ENCODE measurements at places on chromosomes 2 and 18.

GRCh38 chr2:99638791-99639190 lies 149.0 kb upstream of the REV1 start:
- DNase-seq = no peak

GRCh38 chr2:95295376-95295775 lies 1.8 kb upstream of the KCNIP3 start:
- DNase-seq = no peak

DNA sequence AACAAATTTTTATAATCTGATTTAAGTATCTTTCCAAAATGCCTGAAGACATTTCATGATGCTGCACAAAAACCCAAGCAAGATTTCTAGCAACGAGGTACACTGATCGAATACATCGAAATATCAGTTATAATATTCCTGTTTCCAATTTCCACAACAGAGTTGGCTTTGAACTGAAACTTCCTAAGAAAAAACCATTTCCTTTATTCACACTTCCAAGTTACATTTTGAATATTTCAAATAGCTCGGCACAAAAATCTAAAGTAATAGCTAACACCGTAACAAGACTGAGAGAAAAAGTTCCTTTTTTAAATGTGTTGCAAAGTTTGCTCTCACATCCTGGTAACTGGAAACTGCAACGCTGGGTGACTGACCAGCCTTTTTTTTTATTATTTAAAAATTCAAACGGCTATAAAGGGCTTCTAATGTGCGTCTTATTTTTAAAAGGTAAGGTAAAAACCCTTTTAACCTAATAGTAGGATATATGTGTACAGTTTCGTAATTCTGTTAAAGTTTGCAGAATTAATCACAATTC lies 1.7 kb downstream of the HNRNPLL start:
- no peak for DNase-seq

- DNase-seq = no peak
Measured at GRCh38 chr2:625415-626333, 51.5 kb downstream of the TMEM18 start.

GRCh38 chr2:85132397-85132796 lies 795 bp upstream of the TCF7L1 start:
- DNase-seq = no peak

DNA sequence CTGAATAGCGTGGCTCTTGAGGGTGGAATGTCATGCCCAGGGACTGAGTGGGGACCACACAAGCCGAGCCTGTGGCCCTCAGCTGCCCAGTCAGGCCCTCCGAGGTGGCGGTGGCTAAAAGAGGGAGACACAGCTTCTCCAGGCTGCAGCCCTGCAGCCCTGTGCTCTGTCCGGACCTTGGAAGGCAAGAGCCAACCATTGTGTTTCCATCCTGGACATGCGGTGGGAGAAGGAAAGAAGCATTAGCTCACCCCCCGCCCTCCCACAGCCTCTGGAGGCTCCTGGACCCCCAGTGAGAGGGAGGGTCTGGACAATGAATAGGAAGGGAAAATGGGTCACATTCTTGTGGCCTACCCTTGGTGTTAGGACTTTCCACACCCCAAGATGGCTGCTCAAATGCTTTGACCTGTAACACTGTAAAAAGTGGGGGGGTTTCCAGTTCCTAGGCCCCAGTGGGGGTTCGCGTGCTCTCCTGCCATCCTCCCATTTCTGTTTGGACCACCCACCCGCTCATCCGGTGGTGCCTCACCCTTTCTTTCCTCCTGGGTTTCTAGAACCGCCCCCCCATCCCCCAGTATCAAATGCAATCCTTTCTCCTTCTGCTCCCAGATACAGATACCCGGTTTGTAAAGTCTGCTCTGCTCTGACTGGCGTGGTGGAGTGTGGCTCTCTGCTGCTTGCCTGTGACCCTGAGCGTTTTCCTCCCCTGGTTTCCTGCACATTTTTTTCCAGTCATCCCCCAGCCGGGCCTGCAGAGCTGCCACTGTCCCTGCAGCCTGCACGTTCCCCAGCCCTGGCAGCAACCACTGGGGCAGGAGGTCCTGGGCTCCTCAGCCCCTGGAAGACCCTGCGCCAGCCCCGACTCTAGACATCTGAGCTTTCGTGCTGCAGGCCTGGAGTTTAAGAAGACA lies 36.3 kb upstream of the SMAD7 start:
- DNase-seq = no peak

GRCh38 chr2:24785671-24786321 lies 7.4 kb downstream of the PTRHD1 start:
- no peak for DNase-seq

DNA sequence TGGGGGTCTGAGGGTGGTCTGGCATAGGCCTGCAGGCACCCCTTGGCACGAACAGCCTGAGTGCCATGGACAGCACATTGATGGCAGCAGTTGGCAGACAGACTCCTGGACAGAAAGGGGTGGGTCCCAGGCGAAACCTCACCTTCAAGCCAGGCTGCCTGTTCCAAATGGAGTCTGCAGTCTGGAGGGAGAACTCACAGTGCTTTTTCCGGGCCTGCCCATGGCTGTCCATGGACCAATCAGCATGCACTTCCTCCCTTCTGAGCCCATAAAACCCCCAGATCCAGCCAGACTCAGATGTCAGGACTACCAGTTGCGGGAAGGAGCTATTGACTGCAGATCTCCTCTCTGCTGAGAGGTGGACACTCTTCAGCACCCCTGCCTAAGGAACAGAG lies 694.6 kb upstream of the ACVR2A start:
- DNase-seq = no peak

DNA sequence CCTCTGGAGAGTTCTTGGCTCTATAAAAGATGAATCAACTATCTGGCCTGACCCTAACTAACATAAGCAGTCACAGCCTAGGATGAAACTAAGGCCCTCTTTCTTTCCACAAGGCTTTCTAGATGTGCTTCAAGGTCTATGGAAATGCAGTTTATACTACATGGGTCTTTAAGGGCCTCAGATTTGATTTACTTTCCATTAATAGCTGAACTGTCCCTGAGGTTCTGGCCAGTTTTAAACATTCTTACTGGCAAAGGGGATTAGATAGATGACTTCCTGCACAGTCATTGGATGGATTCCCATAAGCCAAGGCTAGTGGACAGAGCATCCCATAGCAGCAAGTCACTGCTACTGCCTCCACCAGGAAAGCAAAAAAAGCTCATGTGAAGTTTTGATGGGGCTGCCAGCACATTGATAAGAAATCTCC lies 38.1 kb upstream of the LCLAT1 start:
- DNase-seq = no peak

- DNase-seq = peak; percentile 55
Measured at GRCh38 chr2:101387151-101387834, at the start of gene CREG2. TSS of gene CREG2 (minus strand) at chr2:101387503. CDS start at chr2:101387457, 46 bp downstream.

- DNase-seq = no peak
Measured at GRCh38 chr2:227132986-227133385, 31.0 kb downstream of the COL4A4 start.

DNA sequence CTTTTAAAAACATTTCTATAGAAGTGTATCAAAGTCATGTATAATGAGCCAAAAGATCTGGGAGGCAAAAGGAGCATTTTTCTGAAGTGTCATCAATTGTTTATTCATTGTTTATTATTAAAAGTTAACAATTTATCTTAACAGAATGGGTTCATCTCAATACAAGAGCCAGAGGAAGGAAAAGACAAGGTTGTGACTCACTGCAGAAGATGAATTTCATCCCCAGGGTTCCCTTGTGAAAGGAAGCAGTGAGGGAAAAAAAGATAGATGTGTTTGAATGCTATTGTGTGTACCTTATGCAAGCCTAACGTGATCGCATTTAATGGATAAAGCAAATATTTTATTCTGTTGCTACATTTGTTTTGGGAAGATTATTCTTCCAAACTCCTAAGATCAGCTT lies 286.3 kb downstream of the PIEZO2 start:
- no peak for DNase-seq

DNA sequence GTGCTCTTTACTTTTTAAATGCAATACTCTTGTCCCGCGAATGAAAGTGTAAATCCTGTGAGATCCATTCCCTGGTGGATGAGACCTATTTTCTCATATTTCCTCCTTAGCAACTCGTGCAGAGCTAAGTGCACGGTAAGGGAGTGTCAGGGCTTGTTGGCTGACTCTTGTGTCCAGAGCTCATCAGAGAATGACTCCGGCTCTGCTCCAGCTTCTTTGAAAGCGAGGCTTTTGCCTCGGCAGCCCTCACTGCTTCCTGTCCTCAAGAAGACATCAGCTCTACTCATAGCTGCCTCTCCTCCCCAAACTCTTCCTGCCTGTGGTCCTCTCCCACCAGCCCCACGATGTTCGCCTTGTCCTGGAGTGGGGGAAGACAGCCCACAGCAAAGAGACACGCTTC lies 70.7 kb downstream of the LIPG start:
- no peak for DNase-seq

DNA sequence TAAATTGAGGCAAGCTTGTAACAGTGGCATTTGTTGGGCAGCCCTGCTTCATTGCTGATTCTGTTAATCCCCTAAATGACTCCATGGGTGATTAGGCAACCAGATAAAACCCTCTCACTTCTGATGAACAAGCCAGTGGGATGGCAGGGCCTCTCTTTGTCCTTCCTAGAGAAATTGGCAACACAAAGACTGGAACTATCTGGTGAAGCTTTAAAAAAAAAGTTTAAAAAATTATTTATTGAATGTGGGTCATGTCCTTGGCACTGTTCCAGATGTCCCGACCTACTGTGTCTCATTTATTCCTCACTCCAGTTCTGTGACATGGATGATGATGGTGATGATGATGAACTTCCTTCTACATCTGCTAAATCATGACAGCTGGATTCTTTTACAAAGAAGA lies 30.8 kb downstream of the NRP2 start:
- no peak for DNase-seq

GRCh38 chr2:21042708-21042957 lies 1.2 kb downstream of the APOB start:
- DNase-seq = no peak

DNA sequence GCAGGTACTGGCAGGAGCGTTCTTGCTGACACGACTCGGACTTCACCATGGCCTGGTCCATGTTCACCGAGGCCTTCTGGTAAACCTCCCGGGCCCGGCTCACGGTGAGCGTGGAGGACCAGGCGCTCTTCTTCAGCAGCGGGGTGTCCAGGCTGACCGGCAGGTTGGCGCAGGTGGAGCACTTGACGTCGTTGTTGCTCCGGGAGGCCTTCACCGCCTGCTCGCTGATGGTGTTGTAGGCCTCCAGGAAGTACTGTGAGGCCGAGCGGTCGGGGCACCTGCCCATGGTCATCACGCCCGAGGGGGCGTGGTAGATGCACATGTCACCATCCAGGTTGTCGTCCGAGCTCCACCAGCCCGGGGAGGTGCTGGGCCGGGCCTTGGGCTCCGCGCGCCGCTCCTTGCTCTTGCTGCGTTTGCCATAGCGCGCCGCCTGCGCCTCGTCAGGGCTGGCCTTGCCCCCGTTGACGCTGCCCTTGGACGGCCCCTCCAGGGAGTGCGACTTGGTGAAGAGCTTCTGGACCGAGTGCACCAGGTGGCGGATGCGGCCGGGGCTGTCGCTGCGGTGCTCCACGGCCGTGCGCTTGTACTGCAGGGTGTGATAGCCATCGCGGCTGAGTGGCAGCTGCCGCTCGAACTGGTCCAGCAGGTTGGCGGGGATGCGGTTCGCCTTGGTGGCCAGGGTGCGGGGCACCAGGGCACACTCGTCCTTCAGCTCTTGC lies 429.3 kb downstream of the TGIF1 start:
- no peak for DNase-seq

GRCh38 chr2:146850746-146851145 lies 994.1 kb upstream of the ACVR2A start:
- DNase-seq = no peak

DNA sequence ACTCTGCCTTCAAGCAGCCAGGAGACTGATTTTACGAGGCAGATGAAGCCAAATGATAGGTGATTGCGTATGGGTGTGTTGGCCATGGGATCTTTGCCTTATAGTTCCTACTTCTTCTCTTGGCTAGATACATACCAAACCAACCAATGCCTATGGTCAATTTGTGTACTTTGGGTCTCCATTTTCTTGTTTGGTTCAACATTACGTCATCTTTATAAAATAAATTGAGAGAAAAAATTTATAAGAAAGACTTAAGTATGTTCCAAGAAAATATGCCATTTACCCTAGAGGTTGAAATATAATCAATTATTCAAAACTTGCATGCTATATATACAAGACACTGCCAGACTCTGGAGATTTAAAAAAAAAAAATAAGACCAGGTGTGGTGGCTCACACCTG lies 150.9 kb downstream of the SP3 start:
- DNase-seq = no peak

DNA sequence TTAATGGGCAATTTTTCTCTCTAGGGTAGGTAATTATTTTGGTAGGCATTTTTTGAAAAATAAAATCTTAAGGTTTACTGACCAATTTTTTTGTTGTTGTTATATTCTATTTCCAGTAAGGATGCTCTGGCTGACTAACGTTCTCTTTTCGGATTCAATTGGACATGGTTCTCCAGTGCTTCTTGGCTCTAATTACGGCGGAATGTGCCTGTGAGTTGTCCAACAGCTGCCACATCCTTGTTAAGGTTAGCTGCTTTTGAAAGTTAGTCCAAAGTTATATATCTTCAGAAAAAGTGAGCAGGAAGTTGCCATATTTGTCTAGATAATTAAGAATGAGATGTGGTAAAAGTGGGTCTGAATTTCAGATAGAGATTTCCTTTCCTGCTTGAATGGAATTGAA lies 45.8 kb upstream of the SMIM21 start:
- DNase-seq = no peak

DNA sequence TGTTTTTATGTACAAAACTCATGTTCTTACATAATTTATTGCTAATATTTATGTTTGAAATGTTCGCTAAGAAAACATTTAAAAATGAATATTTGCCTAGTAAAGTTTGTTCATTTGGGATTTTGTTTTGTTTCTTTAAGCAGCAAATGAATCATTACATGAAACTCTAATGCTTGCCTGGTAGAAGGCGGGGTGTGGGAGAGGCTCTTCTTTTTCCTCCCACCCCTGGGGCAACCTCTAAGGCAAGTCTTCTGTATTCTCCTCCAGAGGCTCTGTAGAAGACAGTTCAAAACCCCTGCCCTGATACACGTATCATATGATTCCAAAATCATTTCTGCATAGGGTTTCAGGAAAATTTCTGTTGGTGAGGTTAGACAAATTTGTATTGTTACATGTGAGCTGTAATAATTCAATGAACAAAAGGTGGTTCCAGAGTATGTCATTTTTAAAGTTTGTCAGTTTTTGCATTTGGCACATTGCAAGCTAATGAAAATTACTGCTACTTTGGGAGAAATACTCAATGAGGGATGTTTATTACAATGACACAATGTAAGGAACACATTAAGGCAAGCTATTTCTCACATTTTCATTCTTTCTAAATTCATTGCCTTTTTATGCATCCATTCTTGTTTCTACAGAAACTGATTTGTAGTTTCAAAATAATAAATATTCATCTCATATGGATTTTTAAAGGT lies 302.3 kb upstream of the UBE2E3 start:
- no peak for DNase-seq

DNA sequence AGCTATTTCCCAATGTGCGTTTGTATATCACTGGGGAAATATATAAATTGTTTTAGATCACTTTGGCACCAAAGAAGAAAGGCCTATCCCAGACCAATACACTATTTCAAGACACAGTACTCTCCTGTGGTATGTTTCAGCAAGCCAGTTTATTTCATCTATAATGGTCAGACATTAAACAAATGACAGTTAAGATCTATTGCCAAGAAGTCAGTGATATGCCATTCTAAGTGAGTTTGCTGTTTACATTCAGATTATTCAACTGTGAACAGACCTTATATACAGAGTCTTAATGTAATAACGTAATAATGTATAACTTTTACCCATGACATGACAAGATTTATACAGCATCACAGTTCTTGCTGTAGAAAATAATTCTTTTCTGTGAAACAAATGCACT lies 352.7 kb downstream of the CDH7 start:
- DNase-seq = no peak
